ENCODE measurements at places on chromosomes 16 and 17.

GRCh38 chr17:79926142-79926604 is 86.9 kb upstream of the CBX4 start:
- no peak for DNase-seq

- no peak for DNase-seq
Observed at GRCh38 chr16:77943801-77944200, 78.5 kb upstream of the CLEC3A start.

GRCh38 chr16:80034469-80034826 is 433.9 kb upstream of the MAF start:
- no peak for DNase-seq

DNA sequence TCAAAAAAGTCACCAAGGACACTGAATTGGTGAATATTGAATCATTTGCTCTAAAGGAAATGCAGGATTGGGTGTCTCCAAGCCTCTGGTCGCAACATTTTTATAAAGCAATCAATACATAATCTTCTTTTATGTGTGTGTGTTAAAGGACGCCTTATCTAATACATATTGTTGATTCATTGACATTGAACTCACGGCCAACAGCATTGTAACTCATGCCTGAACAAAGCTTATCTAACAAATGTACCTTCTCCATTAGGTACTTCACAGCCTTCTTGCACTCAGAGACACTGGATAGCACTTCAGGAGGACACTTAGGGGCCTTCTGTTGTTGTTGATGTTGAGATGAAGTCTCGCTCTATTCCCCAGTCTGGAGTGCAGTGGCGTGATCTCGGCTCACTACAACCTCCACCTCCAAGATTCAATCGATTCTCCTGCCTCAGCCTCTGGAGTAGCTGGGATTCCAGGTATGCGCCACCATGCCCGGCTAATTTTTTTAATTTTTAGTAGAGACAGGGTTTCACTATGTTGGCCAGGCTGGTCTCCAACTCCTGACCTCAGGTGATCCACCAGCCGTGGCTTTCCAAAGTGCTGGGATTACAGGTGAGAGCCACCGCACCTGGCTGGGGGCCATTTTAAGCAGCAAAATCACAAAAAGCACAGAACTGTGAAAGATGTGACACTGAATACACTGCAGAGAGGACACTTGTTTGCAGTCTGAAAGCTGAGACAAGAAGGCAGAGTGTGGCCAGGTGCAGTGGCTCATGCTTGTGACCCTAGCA is 13.2 kb upstream of the PDXDC1 start:
- DNase-seq = no peak

- DNase-seq = peak; percentile 67
Observed at GRCh38 chr16:55508941-55509931, at the start of gene LPCAT2. Gene LPCAT2 (plus strand): TSS chr16:55509072. CDS start chr16:55509182, 110 bp downstream.

GRCh38 chr16:81639348-81639747 is 139.7 kb upstream of the PLCG2 start:
- DNase-seq = no peak

DNA sequence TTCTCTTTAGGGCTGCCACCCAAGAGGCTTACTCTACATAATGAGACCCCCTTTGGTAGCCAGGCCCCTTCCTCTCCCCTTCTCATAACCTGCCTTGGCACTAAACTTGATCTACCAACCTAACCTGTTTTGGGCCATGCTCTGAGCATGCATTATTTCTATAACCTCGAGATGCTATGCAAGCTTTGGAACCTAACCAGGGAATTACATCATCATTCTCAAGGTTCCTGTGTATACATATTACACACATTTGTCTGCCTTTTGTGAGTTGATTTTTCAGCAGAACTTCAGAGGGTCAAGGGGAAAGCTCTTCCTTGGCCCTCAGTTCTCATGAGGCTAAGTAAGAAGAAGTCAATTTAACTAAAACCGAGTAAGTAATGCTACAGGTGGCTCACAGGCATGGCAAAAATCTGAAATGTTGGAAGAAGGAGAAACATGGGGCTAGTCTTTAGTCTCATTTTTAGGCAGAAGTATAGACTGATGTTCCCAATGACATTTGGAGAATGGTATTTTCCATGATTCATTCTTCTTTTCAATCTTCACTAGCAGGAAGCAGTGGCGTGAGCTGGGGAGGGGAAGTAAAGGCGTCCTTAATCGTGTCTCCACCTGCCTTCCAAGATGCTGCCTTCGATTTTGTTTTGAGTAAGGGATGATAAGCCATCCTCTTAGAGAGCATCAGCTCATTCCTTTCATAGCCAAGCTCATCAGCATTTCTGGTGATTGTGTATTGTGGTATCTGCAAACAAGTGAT is 308.4 kb downstream of the ABCC12 start:
- no peak for DNase-seq

DNA sequence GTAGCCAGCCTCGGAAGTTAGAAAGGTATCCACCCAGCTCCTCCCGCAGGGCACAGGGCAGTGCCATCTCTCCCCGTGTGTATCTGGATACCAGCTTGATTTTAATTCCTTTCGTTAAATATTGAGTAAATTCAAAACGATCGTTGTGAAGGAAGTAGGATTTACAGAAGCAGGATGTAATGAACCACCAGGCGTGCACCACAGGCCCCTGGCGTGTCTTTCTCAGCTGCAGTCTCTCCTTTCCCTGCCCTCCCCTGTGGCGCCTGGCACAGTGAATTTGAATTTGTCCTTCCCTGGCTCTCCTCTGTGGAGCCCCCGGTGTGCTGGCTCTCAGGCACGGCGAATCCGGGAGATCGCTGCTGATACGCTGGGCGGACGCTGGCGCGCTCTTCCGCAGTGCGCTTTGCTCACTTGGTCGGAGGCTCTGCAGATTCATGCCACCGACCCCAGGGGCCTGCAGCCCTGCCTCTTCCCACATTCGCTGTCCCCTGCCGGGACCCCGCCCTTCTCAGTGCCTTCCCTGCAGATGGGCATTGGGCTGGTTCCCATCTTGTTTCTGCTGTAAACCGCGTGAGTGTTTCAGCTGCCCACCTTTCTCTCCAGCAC is 164.6 kb downstream of the RPTOR start:
- DNase-seq = no peak

DNA sequence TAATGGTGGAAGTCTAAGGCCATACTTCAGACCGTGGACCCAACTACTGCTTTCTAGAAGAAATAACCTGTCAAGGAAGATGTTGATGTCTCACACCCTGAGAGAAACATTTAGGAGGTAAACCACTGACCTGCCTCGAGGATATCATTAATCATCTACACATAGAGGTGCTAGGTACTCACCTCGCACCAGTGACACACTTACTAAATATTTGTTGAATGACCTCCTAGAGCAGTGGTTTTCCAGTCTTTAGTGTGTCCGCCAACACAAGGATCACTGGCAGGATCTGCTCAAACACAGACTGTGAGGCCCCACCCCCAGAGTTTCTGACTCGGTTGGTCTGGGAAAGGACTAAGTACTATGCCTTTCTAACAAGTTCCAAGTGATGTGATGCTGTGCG is 197.4 kb upstream of the CACNG5 start:
- no peak for DNase-seq

DNA sequence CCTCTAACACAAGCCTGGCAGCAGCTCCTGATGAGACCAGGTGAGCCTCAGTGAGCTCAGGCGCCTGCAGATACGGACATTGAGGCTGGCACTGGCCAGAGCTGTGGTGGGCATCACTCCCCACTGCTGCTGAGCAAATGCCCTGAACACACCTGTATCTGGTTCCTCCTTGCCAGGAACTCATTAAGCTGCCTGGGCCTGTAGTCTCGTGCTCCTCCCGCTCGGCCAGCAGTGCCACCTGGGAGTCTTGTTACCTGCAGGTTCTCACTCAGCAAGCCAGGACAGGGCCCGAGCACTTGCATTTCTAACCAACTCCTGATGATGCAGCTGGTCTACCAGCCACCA is 13.3 kb downstream of the EIF4A3 start:
- DNase-seq = no peak

GRCh38 chr17:16973760-16974540 is 2.0 kb upstream of the TNFRSF13B start:
- DNase-seq = peak; percentile 45

DNA sequence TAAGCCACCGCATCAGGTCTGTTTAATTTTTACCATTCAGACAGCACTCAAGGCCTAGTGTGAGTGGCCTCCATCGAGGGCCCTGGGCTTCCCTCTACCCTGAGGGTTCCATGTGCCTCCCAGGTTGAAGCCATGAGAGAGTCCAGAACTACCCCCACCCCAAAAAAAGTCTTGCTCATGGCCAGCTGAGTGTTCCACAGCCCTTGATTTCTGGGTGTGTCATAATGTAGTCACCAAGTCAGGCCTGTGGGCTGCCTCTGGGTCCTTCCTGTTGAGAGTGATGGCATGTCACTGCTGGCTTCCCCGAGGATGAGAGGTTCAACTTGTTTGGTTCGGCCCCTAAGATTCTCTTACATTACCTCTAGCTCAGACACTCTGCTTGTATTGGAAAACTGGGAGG is 100.6 kb downstream of the PITPNC1 start:
- peak; percentile 43 for DNase-seq

DNA sequence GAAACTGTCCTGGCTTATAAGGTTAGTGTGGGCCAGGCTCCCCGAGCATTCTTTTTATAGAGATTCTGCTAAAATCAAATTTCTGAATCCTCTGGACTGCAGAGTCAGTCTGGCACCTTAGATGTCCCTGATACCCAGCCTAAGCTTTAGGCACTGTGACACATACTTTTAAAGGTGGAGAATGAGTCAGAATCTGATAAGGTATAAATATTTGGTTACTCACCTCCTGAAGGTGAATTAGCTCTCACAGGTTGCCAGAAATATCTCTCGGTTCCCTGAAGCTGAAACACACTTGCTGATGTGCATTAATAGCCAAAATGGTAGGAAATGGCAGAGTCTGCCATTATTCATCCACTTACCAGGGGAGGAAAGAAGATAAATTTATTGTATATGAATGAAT is 446.9 kb downstream of the UTP18 start:
- DNase-seq = no peak

DNA sequence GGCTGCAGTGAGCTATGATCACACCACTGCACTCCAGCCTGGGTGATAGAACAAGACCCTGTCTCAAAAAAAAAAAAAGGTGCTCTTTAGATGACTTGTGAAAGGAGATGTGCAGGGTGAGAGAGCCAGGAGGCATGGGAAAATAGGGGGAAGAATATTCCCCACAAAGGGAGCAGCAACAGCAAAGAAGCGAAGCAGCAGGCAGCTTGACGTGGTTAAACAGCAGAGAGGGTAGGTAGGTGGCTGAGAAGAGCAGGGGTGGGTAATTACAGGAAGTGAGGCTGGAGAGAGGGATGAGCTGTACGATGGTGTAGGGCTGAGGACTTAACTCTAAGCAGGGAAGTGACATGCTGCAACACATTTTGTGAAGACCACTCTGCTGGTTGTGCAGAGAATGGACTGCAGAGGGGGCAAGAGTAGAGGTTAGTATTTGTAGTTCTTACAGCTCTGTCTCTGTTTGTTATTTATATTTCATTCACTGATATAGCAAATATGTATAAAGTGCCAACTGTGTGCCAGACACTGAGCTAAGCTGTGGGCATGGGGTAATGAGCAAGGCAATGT is 1.6 kb downstream of the HEATR3 start:
- DNase-seq = peak; percentile 37

- DNase-seq = no peak
Observed at GRCh38 chr16:49674351-49674851, 181.5 kb downstream of the ZNF423 start.

Data from CD4-positive, alpha-beta T cell treated with Interleukin-1 beta for 1 hour (primary cell).